ENCODE measurements at places on chromosomes 7 and 10. TPM values are rescaled to one million over a fixed set of nuclear protein-coding genes. Genes with fewer than 3 reads are reported as not detected.

NAT16 gene
- not detected for polyA plus RNA-seq

ANKIB1 gene
- polyA plus RNA-seq = 11.3 TPM

SNX10 gene
- 6.4 TPM for polyA plus RNA-seq

- no peak for DNase-seq
- no peaks in the 10 kb centered on the region for H3K36me3 ChIP-seq
- H3K4me1 ChIP-seq = no peaks in the 10 kb centered on the region
- no peak overlapping the region for H3K27ac ChIP-seq
Observed at GRCh38 chr10:106707657-106708056, 456.8 kb downstream of the SORCS1 start.

DNA sequence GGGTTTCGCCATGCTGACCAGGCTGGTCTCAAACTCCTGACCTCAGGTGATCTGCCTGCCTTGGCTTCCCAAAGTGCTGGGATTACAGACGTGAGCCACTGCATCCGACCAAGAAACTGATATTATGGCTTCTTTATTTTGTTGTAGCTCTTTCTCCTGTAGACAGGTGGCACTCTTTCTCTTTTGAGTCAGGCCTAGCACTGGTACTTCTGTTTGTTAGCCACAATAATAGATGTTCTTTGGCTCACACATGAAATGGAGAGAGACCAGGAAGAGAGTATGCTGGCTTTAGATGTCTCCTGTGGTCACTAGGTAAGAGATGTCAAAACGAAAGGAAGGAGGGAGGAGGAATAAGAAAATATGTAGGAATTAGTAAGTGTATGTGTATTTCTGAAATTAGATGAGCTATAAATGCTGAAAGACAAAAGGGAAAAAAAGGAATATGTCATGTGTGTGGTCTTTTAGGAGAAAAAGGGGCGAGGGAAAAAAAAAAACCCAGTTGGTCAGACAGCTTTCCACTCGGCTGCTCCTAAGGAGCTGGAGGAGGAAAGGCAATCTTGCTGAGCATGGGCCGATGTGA is 78.7 kb downstream of the CLEC2L start:
- H3K36me3 ChIP-seq = no peaks in the 10 kb centered on the region
- H3K4me3 ChIP-seq = no peak overlapping the region
- no peak for DNase-seq
- H3K27me3 ChIP-seq = no peaks in the 10 kb centered on the region
- H3K4me1 ChIP-seq = no peaks in the 10 kb centered on the region
